ENCODE measurements at places on chromosomes 12 and 14.

DNA sequence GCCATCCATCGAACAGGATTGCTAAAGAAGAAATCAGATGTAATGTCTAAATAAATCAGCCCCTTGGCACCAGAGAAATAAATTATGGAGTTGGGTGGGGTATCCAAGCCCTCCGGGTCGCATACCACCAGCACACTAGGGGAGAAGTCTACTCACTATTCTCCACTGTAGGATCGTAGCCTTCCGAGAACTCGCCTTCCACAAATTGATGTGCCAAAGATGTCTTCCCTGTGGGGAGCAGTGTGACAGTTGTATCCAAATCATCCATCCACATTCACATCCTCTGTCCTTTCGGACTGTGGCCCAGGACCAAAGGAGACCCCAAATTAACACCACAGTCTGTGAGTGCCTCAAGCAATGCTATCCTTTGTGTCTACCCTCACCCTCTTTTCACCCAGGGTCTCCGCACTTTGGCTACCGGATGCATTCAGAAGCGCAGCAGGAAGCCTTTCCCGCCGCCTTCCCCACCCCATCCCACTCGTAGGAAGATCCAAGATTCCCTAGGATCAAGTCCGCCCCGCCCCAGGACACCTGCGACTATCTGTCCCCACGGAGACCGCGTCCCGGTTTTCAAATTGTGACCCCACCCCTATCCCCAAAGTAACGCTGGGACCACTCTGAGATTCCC, 786 bp downstream of the RHEBL1 start:
- peak; percentile 44 for DNase-seq

GRCh38 chr14:92540472-92541048, 27.0 kb downstream of the RIN3 start:
- DNase-seq: no peak

DNA sequence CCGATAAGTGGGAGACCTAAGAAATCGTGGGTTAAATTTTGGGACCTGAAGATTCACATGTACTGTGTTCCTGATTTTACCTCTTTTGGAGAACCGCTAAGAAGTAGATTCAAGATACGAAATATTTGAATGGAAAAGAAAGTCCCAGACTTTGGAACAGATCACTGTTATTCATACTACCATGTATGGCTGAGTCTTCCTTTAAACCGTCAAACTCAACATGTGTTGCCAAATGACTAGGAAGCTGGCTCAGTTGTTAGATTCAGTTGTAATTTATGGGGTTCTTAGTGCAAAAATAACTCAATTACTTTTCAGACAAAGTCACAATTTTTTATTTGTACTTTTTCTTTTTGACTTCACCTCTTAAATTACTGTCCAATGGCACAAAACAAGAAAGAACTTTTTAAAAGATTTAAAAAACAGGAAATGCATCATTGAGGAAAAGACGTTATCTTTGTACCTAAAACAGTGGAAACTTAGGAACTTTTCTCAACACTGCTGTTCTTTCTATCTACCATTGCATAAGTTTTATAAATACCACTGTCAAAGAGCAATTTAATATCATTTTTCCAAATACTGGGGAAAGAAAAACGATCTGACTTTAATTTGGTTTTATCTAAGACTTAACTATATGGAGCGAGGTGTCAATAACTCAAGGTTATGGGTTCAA, 15.7 kb downstream of the RERG start:
- no peak for DNase-seq

DNA sequence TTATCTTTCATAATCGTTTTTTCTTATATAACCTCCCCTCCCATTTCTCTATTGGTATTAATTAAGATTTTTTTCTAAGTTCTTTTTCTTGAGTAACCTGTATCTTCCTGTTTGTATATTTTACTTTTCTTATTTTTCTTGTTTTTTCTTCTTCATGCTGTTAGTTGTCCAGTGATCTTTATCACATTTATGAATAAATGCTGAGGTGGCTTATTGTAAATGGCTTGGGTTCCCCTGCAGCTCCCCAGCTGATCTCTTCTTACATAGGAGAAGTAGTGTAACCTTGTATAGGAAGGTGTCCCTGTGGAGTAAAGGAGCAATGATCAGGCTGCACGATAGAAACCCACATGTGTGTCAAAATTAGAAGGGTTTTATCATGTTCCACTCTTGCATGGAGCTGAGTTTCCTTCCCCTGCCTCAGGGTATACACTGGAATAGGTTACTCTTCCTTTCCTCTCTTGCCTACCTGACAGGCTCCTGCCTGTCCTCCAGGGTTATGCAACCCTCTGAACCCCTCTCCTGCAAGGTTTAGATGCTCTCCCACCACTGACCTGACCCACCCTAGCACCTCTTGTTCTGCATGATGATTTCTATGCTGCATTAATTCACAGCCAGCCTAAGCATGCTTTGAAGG, 334.8 kb upstream of the RGS6 start:
- no peak for DNase-seq

- DNase-seq: no peak
Measured at GRCh38 chr14:100864960-100865681, 38.4 kb downstream of the RTL1 start.

GRCh38 chr14:83923842-83924241, 1606.1 kb upstream of the FLRT2 start:
- DNase-seq: no peak

DNA sequence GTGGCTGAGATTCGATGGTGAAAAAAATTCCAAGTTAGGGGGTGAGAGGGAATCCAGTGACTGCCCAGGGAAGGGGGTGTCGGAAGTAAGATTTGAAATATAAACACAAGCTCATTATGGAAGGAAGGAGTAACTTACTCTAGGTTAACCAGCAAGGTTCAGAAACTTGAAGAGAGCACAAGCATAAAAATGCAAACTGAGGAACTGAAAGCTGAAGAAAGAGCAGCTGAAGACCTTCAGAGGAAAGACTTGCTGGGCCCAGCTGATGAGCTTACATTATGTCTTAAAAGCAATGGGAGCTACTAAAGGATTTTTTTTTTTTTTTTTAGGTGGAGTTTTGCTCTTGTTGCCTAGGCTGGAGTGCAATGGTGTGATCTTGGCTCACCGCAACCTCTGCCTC, 189.7 kb upstream of the GRIN2B start:
- DNase-seq: no peak

- DNase-seq: peak; percentile 79
Measured at GRCh38 chr12:6662602-6662905, 365 bp downstream of the ING4 start.

DNA sequence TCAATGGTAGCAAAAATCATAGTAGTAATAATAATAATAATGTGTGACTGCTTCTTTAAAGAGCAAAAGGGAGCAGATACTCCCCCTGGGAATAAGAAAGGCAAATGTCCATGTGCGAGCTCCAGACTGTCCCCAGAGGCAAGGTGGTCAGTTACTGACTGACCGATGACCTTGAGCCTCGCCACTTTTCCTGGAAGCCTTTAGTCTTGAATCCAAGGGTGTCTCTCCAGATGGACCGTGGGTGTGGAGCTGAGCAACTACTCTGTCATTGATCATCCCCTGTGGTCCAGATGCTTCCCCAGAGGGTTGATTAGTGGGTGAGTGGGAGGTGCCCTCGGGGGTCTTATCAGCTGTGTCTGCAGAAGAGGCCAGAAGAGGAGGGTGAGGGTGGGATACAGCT, 418.5 kb upstream of the TBX3 start:
- no peak for DNase-seq

DNA sequence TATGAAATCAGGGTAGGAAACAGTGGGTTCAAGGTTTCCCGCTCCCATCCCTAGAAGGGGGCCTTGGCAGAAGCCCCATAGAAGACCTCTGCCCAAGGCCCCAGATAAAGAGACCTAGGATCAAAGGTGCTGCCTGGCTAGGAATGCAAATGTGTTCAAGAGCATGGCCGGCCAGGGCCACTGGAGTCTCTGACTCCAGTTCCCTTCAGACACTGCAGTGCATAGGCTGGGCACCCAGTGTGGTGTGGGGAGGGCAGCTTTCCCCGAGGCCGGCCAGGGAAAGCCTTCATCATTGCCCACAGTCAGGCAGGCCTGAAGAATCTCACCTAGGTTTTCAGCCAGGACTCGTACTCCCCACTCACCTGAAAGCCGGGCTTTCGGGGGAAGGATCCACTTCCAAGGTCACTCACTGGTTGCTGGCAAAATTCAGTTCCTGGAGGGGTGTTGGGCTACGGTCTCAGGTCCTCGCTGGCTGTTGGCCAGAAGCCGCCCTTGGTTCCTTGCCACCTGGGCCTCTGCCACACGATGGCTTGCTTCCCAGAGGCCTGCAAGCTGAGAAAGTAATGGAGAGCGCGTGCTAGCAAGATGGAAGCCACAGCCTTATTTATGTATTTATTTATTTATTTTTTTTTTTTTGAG, 9.7 kb upstream of the PEBP1 start:
- no peak for DNase-seq

- DNase-seq: no peak
Measured at GRCh38 chr12:56695327-56696101, 7.4 kb upstream of the PTGES3 start.

DNA sequence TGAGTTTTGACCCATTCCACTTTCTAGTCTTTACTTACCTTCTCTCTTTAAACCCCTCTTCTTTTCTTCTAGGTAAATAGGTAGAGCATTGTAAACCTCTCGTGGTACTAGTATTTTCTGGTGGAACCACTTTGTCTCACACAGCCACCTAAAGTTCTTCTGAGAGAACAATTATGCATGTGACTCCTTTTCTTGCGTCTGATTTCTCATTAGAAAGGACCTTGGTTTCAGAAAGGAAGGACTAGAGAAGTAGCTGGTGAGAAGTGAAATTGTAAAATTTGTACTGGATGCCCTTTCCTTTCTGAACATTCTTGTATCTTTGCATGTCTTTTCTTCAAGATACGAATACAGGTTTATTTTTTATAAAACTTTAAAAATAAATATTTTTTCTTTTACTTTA, 99.0 kb downstream of the NUBPL start:
- no peak for DNase-seq

DNA sequence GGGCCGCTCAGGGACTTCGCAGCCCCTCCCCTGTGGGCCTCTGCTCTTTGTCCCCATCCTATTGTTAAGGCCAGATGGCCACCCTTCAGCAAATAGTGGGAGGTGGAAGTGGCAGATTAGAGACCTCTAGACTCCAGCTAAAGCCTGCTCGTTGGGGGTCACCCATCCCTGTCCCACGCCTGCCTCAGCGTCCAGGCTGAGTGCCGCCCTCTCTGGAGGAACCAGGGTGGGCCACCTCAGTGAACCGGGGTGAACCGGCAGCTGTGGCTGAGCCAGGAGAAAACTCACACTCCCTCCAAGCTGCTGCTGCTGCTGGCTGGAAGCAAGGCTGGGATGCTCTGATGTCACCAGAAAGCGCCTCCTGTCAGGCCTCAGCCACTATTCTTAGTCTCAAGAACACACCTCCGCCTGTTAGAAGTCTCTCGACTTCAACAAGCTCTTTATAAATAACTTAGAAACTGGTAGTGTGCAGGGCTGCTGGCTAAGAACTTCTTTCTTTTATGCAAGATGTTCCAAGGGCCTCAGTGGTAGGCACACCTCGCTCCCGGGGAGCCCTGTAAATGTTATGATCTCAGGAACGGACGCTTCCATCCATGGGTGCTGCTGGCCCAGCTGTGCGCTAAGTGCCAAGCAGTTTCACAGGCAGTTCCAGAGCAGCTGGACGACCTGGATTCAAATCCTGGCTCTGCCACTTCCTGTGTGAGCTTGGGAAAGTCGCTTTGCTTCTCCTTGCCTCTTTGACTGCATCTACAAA, 19.8 kb upstream of the TESC start:
- DNase-seq: no peak

- DNase-seq: no peak
Measured at GRCh38 chr12:102298022-102298421, 100.4 kb upstream of the PMCH start.
